ENCODE measurements at places on chromosomes 4 and X.

DNA sequence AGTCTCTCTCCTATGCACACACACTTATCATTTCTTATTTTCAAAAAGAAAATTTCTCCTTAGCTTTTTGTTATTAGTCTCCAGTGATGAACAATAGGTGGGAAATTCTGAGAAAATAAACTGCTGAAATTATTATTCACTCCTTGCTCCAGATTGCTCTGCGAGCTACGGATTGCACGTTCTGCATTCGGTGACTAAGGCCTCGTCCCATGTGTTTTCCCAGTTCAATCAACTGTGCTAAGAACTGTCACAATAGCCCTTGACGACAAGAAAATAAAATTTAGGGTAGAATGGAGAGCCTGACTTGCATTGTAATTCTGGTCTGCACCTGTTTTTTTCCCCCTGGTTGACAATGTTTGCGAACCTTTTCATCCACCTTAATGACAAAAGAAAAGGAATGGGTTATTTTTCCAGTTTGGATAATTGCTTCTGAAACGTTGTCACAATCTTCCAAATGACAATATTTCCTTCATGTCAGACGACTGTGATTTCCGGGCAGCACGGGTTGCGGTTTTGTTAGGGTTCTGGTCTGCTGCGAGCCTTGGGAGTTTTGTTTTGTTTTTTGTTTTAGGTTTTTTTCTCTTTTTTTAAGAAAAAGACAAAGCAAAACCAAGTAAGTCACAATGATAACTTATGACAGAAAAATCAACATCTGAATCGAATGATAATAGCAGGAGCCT is 124.5 kb upstream of the NOCT start:
- no peak for DNase-seq

- DNase-seq = no peak
Measured at GRCh38 chr4:177699365-177700213, 257.4 kb upstream of the AGA start.

DNA sequence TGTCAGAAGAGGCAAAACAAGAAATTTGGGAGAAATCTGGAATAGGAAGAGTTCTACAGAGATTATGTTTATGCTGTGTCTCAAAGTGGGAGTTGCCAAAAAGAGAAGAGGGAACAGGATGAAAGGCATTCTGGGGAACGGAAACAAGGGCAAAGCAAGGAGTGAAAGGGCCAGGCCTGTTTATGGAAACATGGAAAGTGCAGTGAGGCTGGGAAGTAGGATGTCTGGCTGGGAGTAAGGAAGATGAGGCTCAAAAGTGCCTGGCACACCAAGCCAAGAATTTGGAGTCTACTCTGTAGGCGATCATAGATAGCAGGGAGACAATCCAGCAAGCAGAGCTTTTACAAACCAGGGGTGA is 1.8 kb upstream of the CUL4B start:
- DNase-seq = no peak

GRCh38 chr4:14386196-14386595 is 616.1 kb upstream of the CPEB2 start:
- DNase-seq = no peak

DNA sequence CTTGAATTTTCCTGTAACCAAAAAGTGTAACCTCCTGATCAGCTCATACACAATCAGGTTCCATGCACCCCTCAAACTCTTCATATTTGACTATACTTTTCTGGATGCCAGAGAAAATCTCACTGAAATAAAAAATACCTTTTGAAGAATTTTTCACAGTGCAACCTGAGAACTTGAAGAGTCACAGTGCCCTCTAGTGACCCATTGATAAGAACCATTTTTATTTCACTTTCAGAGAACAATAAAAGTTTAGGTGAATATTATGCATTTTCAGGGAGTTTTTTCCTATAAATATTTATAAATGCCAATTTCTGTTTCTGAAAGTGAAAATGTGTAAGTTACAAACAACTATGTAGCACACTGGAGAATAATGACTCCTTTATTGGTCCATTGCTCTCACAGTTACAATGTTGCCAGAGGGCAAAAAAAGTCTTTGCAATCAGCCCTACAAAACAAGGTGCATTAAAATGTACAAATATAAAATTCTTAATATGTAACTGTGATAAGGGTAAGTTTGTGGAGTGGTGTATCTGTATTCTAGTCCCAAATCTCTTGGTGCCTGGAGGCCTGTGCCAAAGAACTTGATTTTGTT is 153.6 kb upstream of the INTU start:
- no peak for DNase-seq

DNA sequence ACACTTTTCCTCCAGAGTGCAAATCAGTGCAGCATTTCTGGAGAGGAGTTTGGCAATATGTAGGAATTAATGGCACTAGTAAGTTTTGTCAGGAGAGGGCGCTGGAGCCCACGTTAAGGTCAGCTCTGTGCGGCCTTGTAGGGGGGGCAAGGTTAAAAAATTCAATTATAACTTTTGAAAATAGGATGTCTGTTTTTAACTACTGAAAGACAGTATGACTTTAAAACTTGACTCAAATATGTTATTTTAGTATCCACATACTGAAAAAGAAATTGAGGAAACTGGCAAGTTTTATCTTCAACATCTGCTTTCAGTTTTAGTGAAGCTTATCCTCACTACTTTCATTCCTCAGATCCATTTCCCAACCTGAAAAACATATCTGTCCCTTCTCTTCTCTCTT is 30.9 kb upstream of the HSD17B13 start:
- DNase-seq = no peak

GRCh38 chr4:144353292-144353691 is 212.8 kb upstream of the GYPA start:
- no peak for DNase-seq

DNA sequence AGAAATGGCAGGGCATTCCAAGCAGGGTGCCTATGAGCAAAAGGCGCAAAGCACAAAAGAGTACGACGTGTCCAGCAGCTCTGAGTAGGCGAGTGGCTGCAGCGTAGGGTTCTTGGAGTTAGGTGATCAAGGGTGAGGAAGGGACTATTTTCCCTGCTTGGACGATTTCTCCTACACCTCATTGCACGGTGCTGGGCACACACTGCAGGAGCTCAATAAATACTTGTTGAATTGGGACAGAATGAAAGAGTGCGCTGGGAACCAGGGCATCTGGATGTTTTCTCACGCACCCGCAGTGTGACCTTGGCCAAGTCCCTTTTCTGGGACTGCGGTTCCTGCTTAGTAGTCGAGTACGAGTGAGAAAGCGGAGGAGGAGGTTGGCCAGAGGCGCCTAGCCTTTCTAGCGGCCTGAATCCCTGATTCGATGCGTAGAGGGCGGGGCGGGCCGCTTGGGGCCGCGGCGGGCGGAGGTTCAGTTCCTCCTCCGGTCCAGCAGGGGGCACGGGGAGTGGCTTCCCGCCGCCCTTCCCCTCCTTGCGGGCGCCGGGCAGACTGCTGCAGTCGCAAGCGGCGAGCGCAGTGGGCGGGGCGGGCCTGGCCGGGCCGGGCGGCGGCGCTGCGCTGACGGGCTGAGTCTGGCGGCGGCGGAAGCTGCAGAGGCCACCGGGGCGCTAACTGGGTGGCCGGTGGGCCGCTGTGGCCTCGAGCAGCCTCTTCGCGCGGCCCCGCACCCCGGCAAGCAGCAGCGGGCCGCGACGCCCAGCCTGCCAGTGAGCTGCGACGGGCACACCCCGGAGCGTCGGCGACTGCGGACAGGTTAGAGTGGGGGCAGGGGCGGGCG is at the start of gene FAM199X:
Gene FAM199X, plus strand, starts transcription at position 560 of the 841 bp plus-strand sequence. CDS start 333 bp downstream, outside the sequence.
- DNase-seq = peak; percentile 81
